RWPE2 (cell line): ENCODE measurements at places on chromosomes 3 and 15.
A peak's percentile ranks its signal among the peaks of the same experiment; 100 is the strongest.

- no peak overlapping the region for H3K27ac ChIP-seq
- no peaks in the 10 kb centered on the region for H3K36me3 ChIP-seq
- no peaks in the 10 kb centered on the region for H3K27me3 ChIP-seq
Measured at GRCh38 chr3:117629505-117629904, 919.9 kb downstream of the TUSC7 start.

DNA sequence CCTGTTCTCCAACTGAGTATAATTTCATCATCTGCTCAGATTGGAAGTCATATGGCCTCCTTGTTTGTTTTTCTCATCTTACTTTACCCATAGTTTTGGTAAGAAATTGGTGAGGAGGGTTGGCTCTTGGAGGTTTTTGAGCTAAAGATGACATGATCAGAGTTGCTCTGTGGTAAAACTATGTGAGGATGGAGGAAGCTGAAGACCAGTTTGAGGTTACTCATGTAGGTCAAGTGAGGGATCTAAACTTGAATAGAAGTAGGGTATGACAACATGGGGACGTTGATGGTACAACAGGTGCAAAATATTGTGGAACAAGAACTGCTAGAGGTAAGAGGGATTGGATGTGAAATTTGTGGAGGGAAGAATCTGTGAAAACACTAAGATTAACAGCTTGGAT lies 87.7 kb upstream of the NEO1 start:
- H3K4me1 ChIP-seq: no peaks in the 10 kb centered on the region
- no peaks in the 10 kb centered on the region for H3K36me3 ChIP-seq
- no peak overlapping the region for H3K27ac ChIP-seq
- DNase-seq: no peak
- no peaks in the 10 kb centered on the region for H3K27me3 ChIP-seq

DNA sequence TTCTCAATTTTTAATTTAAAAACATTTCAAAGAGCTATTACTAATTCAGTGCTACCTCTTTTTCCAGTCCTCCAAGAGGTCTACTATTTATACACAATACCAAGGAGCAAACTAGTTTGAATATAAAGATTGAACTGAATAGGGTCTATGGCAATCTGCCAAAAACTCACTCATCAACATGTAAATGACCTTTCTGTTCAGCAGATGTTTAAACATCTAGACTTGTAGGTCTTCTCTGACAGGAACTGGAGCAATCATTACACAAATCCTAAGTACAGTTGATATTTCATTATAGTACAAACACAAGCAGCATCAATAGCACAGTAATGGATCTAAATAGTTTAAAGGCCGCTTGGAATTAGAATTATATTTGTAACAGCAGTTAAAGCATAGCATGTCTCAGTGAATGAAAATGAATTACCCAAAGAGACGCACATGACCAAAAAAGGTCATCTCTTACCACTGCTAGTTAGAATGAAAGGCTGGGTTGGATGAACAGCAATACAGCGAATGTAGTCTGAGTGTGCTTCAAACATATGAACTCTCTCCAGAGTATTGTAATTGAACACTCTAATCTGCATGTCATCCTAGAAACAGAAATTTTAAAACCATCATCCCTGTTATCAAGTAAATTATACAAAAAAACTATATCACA lies 10.7 kb downstream of the COPB2 start:
- no peak for DNase-seq
- H3K27me3 ChIP-seq: no peaks in the 10 kb centered on the region
- H3K27ac ChIP-seq: no peak overlapping the region
- H3K4me3 ChIP-seq: no peak overlapping the region
- H3K36me3 ChIP-seq: peaks cover 95% of the 10 kb centered on the region

- no peak overlapping the region for H3K4me3 ChIP-seq
- H3K27ac ChIP-seq: no peak overlapping the region
- no peak for DNase-seq
- H3K4me1 ChIP-seq: no peaks in the 10 kb centered on the region
- H3K36me3 ChIP-seq: no peaks in the 10 kb centered on the region
Measured at GRCh38 chr3:129618186-129618820, 11.8 kb upstream of the PLXND1 start.

DNA sequence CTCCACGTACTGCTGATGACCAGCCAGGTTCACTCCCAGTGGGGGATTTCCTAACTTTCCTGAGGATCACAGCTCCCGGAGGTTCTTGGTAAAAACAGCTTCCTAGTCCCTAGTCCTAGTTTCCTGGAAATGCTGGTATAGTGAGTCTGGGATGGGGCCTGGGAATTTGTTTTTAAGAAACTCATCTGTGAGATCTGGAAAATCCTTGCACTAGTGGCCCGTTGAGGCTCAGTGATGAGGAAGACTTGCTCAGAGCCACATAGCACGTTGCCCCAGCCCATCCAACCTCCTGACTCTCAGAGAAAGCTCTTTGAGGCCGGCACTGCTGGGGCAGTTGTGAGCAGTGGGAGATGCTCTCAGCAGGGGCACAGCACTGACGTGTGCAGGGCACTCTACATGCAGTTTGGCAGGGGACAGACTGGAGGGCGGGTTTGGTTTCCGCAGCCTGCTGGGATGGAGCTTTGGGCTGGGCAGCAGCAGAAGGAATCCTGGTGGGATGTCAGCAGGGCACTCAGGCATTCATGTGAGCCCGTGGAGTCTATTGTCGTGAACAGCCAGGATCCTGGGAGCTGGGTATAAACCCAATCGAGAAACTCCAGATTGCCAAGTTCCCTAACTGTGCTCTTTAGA lies 31.6 kb downstream of the SAXO2 start:
- no peaks in the 10 kb centered on the region for H3K27me3 ChIP-seq
- H3K27ac ChIP-seq: no peak overlapping the region
- no peaks in the 10 kb centered on the region for H3K36me3 ChIP-seq

- no peak overlapping the region for H3K27ac ChIP-seq
- H3K36me3 ChIP-seq: no peaks in the 10 kb centered on the region
- H3K4me1 ChIP-seq: no peaks in the 10 kb centered on the region
- no peak for DNase-seq
- H3K4me3 ChIP-seq: no peak overlapping the region
- no peaks in the 10 kb centered on the region for H3K27me3 ChIP-seq
Measured at GRCh38 chr3:186529201-186529999, 14.8 kb downstream of the CRYGS start.

- peaks cover 22% of the 10 kb centered on the region for H3K4me1 ChIP-seq
- no peak overlapping the region for H3K4me3 ChIP-seq
- H3K27ac ChIP-seq: no peak overlapping the region
Measured at GRCh38 chr15:38134252-38134651, 118.4 kb upstream of the SPRED1 start.

- no peak overlapping the region for H3K27ac ChIP-seq
- peak overlapping the region; percentile 2 for H3K4me3 ChIP-seq
- H3K4me1 ChIP-seq: no peaks in the 10 kb centered on the region
- no peaks in the 10 kb centered on the region for H3K36me3 ChIP-seq
Measured at GRCh38 chr15:41512940-41513505, 604 bp downstream of the LTK start.

DNA sequence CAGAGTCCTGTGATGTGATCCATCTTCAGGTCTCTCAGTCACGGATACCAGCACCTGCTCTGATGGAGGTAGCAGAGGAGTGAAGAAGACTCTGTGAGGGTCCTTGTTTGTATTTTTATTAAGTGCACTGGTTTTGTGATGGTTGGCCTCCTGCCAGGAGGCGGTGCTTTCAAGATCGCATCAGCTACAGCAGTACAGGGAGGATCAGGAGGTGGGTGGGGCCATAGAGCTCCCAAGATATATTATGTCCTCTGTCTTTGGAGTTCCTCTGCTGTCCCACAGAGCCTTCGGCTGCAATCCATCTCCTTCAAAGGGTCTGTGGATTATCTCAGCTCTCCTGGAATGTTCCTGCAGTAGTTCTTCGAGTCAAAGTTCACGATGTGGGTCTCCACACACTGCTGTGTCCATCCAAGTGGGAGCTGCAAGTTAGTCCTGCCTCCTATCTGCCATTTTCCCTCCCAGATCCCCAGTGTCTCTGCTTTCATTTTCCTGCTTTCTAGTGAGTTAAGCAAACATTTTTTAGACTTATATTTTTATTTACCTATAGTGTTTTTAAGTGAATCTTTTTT lies 54.7 kb downstream of the TM2D3 start:
- H3K36me3 ChIP-seq: no peaks in the 10 kb centered on the region
- H3K4me1 ChIP-seq: no peaks in the 10 kb centered on the region
- H3K4me3 ChIP-seq: no peak overlapping the region

- H3K36me3 ChIP-seq: no peaks in the 10 kb centered on the region
- H3K4me1 ChIP-seq: no peaks in the 10 kb centered on the region
- H3K4me3 ChIP-seq: no peak overlapping the region
- H3K27me3 ChIP-seq: no peaks in the 10 kb centered on the region
Measured at GRCh38 chr3:104396974-104397669, 969.6 kb upstream of the ALCAM start.

- peak; percentile 11 for DNase-seq
- no peak overlapping the region for H3K27ac ChIP-seq
- H3K27me3 ChIP-seq: no peaks in the 10 kb centered on the region
- H3K4me3 ChIP-seq: no peak overlapping the region
Measured at GRCh38 chr15:28927043-28927442, 41.3 kb downstream of the APBA2 start.

DNA sequence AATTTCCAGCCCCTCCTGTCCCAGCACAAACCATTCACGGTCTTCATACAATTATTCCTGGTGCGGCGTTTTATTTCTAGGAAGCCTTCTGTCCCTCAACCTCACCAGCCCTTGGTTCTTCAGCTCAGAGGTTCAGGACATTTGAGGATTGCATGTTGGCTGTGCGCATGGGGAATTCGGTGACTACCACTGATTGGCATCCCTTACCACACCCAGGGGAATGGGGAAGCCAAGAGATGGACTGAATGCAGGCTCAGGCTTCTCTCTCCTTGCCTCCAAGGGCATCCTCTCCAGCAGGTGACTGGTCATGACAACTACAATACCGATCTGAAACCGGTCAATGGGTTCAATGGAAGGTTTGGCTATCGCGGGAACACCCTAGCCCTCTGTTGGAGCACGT lies 153.8 kb downstream of the MTHFS start:
- no peak for DNase-seq
- no peaks in the 10 kb centered on the region for H3K4me1 ChIP-seq
- H3K27me3 ChIP-seq: no peaks in the 10 kb centered on the region
- H3K27ac ChIP-seq: no peak overlapping the region

DNA sequence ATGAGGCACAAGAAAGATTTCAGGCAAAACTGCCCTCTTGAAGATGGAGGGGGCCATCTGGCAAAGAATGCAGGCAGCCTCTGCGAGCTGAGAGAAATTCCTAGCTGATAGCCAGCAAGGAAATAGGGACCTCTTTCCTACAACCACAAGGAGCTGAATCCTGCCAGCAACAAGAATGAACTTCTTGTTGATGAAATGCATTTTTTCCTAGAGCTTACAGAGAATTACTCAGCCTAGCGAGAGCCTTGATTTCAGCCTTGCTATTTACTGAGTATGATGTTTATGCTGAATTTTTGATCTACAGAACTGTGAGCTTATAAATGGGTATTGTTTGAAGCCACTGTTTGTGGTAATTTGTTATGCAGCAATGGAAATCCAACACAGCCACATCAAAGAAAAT lies 148.5 kb upstream of the NAALADL2 start:
- no peak overlapping the region for H3K27ac ChIP-seq
- DNase-seq: no peak
- no peaks in the 10 kb centered on the region for H3K4me1 ChIP-seq

- no peaks in the 10 kb centered on the region for H3K27me3 ChIP-seq
- DNase-seq: no peak
- no peaks in the 10 kb centered on the region for H3K36me3 ChIP-seq
- no peak overlapping the region for H3K27ac ChIP-seq
- H3K4me3 ChIP-seq: no peak overlapping the region
Measured at GRCh38 chr15:100332721-100333120, 9.1 kb downstream of the ADAMTS17 start.

- H3K36me3 ChIP-seq: peaks cover 9% of the 10 kb centered on the region; the same call in 1 of the 2 replicates
- no peak overlapping the region for H3K27ac ChIP-seq
- no peak for DNase-seq
- H3K27me3 ChIP-seq: no peaks in the 10 kb centered on the region
- peaks cover 14% of the 10 kb centered on the region for H3K4me1 ChIP-seq
Measured at GRCh38 chr3:120766576-120766975, 24.0 kb downstream of the GTF2E1 start.

GRCh38 chr3:196611761-196612483 lies 27.6 kb upstream of the NRROS start:
- H3K27ac ChIP-seq: peak overlapping the region; percentile 23
- no peaks in the 10 kb centered on the region for H3K36me3 ChIP-seq
- DNase-seq: no peak
- H3K4me1 ChIP-seq: peaks cover 9% of the 10 kb centered on the region

DNA sequence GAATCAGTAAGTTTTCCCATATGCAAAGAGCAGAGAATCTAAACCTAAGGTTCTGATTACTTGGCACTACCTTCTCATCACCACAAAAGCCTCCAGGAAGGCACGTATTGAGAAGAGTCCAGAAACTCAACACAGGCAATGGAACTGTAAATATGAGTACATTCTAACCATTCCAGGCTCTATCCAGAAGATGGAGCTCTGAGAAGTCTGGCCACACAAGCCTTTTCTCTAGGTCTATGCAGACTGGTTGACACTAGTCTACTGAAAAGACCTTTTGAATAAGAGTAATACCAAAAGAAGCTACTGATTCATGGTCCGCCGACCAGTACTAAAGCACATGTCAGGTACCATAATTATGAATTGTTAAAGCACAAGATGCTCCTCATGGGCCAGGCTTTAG lies 12.2 kb upstream of the NCKIPSD start:
- no peaks in the 10 kb centered on the region for H3K27me3 ChIP-seq
- H3K4me1 ChIP-seq: peaks cover 31% of the 10 kb centered on the region
- H3K4me3 ChIP-seq: no peak overlapping the region
- DNase-seq: no peak
- peaks cover 89% of the 10 kb centered on the region for H3K36me3 ChIP-seq
- peak overlapping the region; percentile 14 for H3K27ac ChIP-seq

DNA sequence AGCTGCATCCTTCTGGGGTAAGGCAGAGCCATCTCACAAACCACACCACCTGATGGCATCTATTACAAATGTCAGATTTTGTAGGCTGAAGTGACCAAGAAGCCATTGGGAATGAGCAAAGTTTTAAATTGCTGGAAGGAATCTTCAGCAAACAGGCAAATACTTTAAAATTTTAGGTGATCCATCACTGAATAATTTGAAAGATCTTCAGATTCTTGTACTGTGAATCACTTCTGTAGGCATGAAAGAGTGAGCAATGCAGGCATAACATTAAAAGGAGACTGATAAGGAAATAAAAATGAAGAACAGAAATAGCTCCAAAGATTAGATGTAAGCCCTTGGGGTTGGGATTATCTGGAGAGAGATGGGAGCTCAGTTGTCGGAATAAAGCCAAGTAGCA lies 36.0 kb upstream of the ALDH1L1 start:
- H3K27ac ChIP-seq: peak overlapping the region; percentile 46
- H3K36me3 ChIP-seq: no peaks in the 10 kb centered on the region
- no peak for DNase-seq

GRCh38 chr3:124783696-124784095 lies 53.4 kb downstream of the UMPS start:
- no peaks in the 10 kb centered on the region for H3K27me3 ChIP-seq
- H3K27ac ChIP-seq: no peak overlapping the region
- 0 out of 2 replicates have a peak, but pooled peaks cover 4% of the 10 kb centered on the region for H3K36me3 ChIP-seq
- DNase-seq: no peak
- no peak overlapping the region for H3K4me3 ChIP-seq
- H3K4me1 ChIP-seq: no peaks in the 10 kb centered on the region
